HEK293T (cell line): ENCODE measurements at places on chromosomes 7 and 10.

GRCh38 chr7:4748231-4748681, 27.2 kb upstream of the AP5Z1 start:
- no peak for DNase-seq

DNA sequence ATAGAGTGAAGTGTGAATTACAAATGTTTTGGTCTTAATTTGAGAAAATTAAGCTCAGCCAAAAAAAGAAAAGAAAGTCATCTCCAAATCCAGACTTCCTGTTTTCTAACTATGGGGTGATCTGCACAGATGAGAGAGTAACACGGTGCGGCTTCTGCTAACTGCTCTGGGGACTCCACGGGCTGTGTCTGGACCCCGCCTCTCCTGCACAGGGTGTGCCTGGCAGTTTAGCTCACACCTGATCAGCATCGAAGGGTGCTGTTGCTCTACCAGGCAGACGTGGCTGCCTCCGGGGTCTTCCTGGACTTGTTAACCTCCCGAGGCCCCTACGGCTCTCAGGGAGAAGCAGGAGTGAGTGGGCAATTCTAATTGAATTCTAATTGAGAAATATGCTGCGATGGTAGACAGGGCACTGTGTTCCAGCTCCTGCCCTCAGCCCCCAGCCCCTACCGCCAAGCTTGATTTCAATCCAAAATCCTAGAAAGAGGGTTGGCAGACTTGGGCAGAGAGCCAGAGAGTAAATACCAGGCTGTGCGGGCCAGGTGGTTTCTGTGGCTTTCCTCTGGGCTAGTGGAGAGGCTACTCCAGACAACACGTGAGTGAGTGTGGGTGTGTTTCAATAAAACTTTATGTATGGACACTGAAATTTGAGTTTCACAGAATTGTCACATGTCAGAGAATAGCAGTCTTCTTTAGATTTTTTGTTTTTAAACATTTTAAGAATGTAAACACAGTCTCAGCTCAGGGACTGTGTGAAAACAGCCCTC, 13.4 kb downstream of the SHH start:
- DNase-seq = no peak

DNA sequence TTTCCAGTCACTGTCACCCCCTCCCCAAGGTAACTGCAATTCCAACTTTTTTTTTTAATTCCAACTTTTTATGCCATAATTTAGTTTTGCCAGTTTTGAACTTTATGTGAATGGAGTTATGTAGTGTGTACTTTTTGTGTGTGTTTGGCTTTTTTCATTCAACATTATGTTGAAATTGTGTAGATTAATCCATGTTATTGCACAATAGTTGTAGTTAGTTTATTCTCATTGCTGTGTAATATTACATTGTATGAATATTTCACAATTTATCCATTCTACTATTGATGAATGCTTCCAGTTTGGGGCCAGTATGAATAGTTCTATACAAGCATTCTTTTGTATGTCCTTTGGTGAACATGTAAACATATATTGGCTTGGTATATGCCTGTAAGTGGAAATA, 32.5 kb downstream of the MXI1 start:
- DNase-seq = no peak

DNA sequence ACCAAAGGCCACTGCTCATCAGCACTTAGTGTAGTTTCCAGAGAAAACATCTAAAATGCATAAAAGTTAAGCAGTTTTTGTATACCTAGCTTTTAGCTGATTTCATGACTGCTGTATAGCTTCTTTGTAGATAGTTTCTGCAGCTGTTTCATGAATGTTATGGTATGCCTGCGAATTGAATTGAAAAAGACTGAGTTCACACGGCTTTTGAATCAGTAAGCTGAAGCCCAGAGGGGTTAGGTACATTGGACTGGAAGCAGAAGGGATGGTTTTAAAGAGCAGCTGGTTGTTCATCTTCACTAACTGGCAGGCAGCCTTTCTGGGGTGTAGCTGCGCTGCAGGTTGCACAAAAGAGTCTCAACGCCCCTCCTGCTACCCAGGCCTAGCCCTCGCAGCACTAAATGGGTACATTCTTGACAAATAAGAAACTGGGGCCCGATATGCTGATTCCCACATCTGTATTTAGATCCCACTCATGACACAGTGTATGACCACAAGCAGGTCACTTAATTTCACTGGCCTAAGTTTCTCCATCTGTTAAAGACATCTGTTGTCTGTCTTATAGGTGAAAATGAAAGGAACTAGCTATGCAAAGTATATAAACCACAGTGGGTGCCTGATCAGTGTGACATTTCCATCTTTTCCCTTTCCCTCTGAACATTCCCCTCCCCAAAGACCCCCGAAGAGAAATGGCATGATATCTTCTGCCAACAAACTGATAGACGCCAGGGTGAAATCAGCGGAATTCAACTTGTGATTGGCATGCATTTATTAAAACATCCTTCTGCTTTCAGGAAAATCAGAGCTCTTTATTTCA, 85.9 kb upstream of the AGBL3 start:
- DNase-seq = no peak

DNA sequence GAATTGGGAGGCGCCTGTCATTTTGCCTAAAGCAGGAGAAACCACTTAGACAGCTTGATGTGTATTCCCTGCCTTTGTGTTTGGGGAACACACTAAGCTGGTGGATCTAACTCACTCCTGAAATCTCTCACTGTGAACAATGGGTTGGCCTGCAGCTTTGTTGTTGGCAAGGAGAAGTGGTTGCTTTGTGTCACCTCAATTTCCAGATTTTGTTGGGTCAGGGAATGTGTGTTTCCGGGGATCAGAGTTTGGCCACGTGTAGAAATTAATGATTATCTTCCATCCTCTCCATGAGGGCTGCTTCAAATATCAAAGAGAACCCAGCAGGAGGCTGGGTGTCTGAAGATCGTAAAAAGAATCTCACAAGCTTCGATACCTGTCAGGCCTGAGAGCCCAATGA, 27.8 kb downstream of the A1CF start:
- no peak for DNase-seq

- no peak for DNase-seq
Measured at GRCh38 chr10:130263289-130263688, 127.1 kb downstream of the GLRX3 start.

DNA sequence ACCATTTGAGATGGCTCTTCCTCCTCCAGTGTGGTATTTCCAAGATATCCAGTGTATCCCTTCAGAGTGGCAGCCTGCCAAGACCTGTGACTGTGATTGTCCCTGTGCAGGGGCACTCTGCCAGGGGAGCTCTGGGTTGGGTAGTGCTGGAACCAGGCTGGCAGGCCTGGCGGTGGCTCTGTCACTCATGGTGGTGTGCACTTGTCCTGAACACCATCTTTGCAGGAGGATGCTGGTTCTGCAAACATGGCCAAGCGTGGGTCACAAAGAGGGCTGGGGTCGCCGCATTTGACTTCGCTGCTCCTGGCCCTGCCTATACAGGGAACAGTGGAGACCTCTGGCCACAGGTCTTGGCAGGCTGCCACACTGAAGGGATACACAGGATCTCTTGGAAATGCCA, 205.2 kb downstream of the PRPF18 start:
- DNase-seq = no peak

- DNase-seq = no peak
Measured at GRCh38 chr10:6267941-6268340, 65.2 kb downstream of the PFKFB3 start.

DNA sequence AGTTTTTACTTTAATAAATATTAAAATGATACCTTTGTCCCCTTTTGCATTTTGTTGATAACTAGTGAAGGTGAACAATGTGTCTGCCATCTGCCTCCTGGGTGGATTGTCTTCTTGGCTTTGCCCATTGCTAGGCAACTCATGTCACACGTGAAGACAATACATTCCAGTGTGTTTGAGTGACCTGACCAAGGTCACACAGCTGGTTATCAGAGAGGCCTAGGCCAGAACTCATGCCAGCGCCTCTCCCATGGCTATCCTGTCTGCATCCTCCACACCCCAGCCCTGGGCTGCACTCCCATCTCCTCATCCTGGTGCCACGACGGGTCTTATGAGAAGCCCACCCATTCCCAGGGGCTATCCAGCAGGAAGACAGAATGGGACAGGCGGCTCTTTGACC, 108.7 kb downstream of the PLCE1 start:
- no peak for DNase-seq

GRCh38 chr7:6172224-6172909, 100.1 kb downstream of the CYTH3 start:
- DNase-seq = no peak

DNA sequence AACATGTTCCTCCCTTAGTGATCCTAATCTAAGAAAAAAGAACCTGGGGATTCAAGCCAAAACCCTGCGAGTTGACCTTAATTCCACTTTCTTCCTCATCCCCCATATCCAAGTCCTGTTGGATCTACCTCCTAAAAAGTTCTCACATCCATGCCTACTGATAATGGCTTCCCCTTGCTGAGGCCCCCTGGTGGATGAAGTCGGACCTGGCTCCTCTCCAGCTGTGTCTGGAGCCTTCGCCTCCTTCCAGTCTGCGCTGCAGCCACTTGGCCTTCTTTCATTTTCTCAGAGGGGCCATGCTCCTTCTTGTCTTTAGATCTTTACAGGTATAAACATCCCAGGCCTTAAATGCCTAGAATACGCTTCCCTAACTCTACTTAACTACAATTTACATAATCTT, 8.1 kb downstream of the PDE1C start:
- peak; percentile 71 for DNase-seq

DNA sequence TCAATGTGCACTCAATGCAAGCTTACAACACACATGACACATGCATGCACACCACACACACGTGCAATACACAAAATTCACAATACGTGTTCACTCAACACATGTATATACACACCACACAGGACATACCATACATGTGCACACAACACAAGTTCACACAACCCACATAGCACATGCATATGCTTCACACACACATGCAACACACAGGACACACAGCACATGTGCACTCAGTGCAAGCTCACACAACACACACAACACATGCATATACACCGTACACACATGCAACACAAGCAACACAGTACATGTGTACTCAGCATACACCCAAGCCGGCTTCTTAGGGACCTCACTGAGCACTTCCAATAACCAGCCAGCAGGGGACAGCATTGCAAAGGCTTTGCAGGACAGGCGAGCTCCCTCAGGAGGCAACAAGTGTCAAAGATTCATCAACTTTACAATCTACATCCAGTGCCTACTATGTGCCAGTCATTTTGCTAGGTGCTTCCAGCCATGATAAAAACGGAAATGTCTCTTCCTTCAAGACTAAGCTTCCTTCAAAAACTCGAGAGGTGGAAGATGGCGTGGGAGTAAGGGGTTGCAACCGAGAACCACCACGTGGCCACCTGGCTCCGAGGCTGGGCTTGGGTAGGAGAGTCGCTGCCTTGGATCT, 61.1 kb downstream of the JCAD start:
- peak; percentile 60 for DNase-seq

- no peak for DNase-seq
Measured at GRCh38 chr7:158384746-158385145, 202.9 kb downstream of the PTPRN2 start.

DNA sequence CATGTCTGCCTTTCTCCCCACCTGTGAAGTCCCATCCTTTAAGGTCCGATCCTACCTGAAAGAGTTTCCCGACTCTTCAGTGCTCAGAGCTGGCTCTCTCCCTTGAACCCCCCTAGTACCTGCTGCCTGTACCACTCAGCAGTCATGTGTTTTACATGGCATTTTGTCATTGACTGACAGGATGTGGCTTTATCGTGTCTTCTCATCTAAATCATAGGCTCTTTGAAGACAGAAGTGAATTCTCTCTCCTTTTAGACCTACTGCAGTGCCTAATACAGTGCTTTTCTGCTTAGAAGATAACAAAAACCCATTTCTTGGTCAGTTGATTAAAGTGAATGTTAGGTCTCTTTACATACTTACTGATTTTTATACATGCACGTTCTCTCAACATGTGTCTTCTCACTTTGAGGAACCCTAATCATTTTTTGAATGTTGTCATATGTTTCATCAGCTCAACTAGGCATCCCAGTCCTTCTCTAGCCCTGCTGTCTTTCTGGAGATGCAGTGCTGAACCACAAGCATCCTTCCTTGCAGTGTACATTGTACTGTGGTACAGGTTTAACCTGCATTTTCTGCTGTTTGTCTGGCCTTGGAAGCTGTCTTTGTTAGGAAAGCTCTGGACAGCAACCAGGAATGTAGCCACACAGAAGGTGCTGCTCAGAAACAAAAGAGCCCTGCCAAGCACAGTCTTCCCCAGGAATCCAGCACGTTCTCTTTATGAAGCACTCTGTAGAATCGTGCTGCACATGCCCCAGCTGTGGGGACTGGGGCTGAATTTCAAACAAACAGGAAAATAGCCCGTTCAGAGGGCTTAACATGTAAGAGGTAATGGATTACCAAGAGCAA, 28.1 kb upstream of the LRRC4 start:
- no peak for DNase-seq

GRCh38 chr7:3747467-3747866, 446.4 kb downstream of the SDK1 start:
- DNase-seq = no peak

- DNase-seq = no peak
Measured at GRCh38 chr7:27547401-27547800, 115.3 kb downstream of the HIBADH start.

DNA sequence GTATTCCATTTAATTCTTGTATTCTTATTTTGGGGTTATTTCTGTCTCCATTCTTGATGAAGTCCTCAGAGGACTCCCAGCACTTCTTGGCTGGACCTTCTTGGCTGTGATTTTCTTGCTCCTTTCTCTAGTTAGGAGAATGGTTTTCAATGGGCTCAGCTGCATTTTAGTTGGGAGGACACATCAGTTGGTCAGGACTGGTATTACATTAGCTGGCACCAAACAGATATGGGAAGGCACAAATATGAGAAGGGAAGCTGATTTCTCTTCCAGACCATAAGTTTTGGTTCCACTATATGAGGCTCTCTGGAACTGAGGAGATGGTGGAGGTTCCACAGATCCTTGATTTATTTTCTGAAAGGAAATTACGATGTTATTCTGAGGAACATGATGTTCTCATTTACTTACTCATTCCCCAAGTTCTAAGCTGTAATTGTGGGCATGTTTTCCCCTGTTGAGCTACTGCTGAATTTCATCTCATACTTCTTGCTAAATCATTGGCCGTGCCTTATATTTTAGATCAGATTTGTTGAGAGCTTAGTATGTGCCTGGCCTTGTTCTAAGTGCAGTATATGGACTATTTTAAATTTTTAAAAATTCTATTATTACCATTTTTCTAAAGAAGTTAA, 261.0 kb downstream of the THSD7A start:
- DNase-seq = no peak

DNA sequence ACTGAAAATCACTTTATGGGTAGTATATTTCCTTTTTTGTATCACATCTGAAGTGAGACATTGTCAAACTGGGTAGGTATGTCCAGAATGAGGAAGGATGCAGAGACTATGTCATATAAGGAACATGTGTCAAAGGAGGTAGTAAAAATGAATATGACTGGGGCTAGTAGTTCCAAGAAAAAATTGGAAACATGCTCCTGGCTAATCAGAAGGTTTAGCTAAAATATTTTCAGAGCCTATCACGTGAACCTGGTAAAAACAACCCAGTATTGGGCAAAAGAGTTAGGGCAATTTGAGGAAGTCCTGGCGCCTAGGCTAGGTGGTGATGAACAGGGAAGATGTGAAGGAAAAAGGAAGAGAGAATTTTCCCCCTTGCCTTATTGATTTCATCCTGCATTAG, 26.4 kb downstream of the ENTPD1 start:
- DNase-seq = no peak

- no peak for DNase-seq
Measured at GRCh38 chr7:43658718-43659548, 70.4 kb downstream of the COA1 start.

GRCh38 chr10:11163780-11164550, 146.3 kb downstream of the CELF2 start:
- DNase-seq = no peak

GRCh38 chr10:73772281-73773151, 9.3 kb upstream of the CHCHD1 start:
- DNase-seq = peak; percentile 63
